ENCODE measurements at places on chromosomes 16 and 17.

DNA sequence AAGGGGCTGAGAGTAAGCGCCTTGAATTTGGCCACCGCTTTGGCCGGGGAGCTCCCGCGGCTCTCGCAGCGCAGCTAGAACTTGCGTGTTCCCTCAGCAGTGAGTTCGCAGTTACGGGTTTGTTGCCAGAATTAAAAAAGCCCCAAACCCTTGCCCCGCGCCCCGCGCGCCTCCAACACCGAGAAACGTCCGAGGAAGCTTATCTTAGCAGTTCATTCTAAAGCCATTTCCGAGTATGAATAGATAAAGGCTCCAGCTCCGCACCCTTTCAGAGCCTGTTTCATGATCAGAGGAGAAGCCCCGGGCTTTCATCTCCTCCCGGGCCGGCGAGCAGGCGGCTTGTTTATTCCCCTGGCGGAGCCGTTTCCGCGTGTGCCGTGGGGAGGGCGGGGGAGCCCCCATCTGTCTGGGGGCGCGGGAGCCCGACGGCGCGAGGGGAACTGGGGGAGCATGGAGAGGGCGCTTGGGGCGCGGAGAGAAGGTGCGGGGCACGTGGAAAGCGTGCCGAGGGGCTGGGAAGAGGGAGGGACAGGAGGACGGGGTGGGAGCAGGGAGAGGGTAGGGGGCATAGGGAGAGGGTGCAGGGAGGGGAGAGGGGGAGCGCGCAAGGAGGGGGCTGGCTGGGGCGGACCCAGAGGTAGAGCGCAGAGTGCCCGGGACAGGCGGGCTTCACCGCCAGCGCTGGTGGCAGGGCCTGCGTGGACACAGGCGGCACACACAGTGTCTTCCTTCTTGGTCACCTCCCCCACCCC lies 9.9 kb downstream of the TBX4 start:
- peak; percentile 18 for DNase-seq

- DNase-seq = no peak
These were observed 2.9 kb upstream of the DOK4 start for GRCh38 chr16:57489229-57489628.

DNA sequence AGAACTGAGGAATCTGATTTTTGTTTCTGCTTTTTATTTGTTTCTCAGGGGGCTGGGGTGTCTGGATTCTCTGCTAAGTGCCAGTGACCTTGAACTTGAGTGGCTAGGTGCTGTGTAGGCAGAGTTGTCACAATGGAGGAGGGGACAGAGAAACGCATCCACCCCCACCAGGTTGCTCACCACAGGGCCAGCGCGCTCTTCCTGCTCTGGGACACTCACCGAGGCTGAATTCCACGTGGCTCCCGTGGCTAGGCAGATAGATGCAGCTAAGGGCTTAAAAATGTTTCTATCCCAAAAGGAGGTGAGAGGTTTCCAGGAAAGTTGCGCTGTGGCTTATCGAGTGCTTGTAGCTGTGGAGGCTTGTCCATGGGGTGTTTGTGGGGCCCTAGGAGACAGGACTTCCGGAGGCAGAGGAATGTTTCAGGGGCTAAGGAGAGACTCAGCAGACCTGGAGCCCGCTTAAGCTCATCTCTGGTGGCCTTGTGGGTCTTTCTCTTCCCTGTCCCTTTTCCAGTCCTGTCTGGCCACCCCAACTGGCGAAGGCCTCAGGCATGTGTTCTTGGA lies 36.8 kb downstream of the ADCY7 start:
- DNase-seq = peak; percentile 2

GRCh38 chr16:57358527-57359095 lies at the start of gene CCL22:
CCL22 (plus strand) TSS chr16:57358783; CDS start chr16:57358817, 34 bp downstream.
- DNase-seq = peak; percentile 69

DNA sequence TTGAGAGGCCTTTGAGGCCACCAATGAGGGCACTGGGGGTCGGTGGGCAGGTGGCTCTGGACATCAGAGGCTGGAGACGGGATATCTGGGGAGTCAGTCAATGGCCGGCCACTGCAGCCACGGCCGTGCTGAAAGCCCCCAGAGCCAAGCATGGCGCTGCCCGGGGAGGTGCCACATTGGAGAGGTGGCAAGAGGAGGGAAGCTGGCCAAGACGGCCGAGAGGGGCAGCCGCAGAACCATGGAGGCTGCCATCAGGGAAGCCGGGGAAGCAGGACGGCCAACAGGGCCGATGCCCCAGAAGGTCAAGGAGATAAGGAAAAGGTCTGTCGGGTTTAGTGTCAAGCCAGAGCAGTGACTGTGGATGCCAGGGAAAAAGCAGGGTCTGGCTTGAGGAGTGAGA lies 9.8 kb downstream of the RTN4RL1 start:
- DNase-seq = no peak

DNA sequence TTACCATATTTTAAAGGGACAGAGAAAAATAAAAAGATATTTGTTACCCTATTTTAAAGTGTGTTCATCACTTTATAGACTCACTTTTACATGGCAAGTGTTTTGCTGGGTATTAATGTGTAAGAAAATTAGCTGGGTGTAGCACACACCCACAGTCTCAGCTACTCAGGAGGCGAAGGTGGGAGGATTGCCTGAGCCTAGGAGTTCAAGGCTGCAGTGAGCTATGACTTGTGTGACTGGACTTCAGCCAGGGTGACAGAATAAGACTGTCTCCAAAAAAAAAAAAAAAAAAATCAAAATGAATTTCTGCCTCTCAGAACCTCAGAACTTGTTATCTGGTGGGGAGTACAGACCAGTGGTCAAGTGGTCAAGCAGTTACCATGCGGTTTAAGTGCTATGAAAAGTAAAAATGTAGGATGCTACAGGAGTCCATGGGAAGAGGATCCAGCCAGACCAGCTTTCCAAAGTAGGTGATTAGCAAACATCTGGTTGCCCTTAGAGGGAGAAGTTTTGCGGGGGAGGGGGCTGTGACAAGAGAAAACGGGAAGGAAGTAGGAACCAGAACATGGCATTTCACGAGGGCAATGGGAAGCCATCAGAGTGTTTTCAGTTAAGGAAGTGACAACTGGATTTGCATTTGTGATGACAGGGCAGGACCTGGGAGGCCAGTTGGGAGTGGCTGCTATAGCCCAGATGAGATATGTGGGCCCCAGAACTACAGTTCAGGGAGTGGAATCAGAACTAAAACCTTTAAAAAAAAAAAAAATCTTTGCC lies 13.9 kb downstream of the CNEP1R1 start:
- no peak for DNase-seq

DNA sequence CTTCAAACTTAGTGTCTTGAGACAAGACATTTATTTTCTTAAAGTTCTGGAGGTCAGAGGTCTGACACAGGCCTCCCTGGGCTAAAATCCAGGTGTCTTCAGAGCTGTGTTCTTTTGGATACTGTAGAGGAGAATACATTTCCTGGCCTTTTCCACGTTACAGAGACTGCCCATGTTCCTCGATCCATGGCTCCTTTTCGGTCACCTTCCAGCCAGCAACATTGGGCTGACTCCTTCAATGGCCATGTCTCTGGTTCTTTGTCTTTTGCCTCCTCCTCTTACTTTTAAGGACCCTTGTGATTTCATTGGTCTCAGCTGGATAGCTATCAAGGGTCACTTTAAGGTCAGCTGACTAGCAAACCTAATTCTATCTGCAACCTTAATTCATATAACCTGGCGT lies 212.4 kb downstream of the WWOX start:
- DNase-seq = no peak

GRCh38 chr16:20136446-20136968 lies 62.8 kb upstream of the GPR139 start:
- no peak for DNase-seq

DNA sequence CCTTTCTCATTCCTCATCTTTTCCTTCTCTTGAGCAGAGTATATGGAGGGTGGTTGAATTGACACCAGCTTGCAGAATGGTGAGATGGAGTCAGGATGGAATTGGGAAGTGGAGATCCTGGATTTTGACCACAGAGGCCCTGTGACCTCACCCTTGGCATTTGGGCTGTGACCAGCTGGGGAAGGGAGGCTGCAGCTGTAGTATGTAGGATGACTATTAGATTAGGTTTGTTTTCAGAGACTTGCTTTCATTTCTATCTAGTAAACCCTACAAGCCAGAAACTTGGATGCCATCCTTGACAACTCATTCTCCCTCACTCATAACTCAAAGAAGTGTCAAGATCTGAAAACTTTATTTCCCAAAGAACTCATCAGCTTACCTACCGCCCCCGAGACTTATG lies 5.9 kb downstream of the GNGT2 start:
- DNase-seq = no peak

DNA sequence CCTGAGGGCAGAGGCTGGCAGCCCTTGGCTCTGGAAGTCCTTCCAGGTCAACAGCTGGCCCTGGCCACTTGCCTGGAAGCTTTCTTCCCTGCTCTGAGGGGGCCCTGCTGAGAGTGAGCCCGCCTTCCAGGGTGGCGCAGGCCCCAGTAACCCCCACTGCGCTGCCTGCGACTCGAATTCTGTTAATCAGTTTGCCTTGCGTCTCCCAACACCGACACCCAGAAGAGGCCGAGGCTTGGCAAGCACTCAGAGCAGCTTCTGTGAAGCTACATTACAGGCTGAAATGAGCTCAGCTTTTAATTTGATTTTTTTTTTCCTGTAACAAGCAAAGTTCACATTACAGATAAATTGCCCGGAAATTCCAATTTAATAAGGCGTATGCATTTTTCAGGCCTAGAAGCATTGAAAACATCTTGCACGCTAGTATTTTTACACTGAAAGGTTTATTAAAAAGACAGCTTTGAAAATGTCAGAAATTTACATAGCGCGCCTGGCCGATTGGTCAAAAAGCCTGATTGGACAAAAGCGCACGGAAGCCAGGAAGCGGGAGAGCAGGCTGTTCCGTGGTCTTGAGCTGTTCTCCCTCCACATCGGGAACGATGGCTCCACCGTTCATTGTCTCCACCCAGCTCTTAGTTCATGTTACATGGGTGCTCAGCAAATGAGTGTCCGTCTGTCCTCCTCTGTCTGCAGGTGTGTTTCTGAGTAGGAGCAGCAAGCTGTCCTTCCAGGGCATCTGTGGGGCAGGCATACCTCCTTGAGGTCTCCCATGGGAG lies 65.5 kb upstream of the HSBP1 start:
- DNase-seq = no peak

DNA sequence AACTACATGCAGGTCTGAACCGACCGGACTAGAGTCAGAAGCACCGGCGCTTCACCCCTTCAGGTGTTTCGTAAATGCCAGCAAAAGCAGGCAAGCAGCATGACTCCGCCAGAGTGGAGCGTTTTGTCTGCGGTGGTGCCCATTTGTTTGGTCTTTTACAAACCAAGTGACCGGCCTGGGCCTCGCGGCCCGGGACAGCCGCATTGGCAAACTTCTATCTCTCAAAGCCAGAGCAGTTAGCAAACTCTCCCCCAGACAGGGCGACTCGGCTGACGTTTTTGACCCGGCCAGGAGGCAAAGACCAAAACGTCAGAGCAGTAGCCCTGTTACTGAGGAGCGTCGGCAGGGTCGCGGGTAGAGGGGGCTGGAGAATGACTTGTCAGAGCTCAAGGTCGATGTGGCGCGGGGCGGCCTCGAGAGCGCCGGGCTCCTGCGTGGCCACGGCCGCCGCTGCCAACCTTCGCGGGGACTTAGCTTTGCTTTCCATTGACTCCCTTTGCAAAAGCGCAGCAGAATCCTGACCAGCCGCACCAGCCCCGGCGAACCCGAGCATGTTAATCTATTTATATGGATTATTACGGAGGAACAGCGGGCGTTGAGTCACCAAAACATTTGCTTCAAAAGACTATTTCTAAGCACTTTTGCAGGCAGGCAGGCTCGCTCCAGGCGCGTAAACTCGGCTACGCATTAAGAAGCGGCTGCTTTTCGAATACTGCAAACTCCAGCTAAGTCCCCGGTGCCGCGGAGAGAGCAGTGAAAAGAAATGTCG lies 763 bp upstream of the SOX9 start:
- DNase-seq = no peak

DNA sequence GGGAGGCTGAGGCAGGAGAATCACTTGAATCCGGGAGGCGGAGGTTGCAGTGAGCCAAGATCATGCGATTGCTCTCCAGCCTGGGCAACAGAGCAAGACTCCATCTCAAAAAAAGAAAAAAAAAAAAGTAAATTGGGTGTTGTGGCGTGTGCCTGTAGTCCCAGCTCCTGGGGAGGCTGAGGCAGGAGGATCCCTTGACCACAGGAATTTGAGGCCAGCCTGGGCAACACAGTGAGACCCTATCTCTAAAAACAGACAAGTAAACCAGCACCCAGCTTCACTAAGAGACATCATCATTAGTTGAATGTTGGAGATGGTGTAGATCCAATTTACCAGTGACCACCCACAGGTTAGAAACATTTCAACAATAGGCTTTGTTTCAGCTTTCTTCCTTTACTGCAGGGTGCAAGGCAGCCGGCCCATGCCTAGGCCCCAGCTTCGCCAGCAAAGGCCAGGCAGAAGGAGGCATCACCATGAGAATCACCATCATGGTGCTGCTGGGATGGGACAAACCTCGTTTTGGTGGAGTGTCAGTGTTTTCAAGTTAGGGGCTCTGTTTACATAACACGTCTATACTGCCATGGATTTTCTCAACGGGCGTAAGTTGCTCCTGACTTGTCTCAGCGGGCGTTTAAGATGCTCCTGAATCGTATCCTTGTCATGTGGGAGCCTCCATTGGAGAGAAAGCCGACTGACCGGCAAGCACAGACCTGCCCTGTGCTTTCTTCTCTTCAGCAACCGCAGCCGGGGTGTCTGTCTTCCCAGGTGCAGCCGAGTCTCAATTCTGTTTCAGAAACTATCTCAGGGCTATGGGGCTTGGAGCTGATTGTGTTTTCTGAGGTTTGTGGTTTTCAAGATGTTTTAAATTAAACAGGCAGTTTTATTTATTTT lies 7.3 kb downstream of the TCF25 start:
- DNase-seq = no peak

DNA sequence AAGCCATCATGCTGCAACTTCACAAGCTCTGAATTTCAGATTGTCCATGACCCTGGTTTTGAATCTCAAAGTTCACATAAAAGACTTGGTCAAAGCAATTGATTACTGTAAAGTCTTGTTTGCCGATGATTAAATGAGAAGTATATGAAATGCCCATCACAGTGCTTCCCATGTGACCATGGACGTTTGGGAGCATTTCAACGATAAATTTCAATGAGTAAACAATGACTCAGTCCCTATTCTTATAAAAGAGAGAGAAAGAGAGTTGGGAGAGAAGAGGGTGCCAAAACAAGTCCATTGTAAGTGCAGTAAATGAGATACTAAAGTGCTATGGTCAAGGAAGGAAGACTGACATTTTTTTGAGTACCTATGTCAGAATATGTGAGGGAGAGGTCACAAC lies 276.9 kb downstream of the SOX9 start:
- DNase-seq = no peak

GRCh38 chr16:57092786-57093411 lies 516 bp downstream of the CPNE2 start:
- peak; percentile 48 for DNase-seq

- no peak for DNase-seq
These were observed 2.0 kb downstream of the CBX8 start for GRCh38 chr17:79794659-79795511.

- DNase-seq = peak; percentile 62
These were observed 1.7 kb upstream of the DLX3 start for GRCh38 chr17:49996495-49997300.

All from activated naive CD4-positive, alpha-beta T cell treated with anti-CD3 and anti-CD28 coated beads for 36 hours (primary cell).